Activated CD4-positive, alpha-beta T cell treated with anti-CD3 and anti-CD28 coated beads, Interleukin-2, amount 10 ng/mL, durations not matched to agents 7 days and 5 days (primary cell): ENCODE measurements at places on chromosomes 5 and 9. TPM values are rescaled to one million over a fixed set of nuclear protein-coding genes. Genes with fewer than 3 reads are reported as not detected.

Gene CFAP90
- total RNA-seq, result not detected

Gene EQTN
- total RNA-seq, result not detected

Gene MRPS2
- 31.2 TPM for total RNA-seq

Gene SH3GL2
- not detected for total RNA-seq

Gene CTXN3
- not detected for total RNA-seq

Gene PTGS1
- total RNA-seq, result not detected

Gene FIBCD1
- total RNA-seq, result not detected

Gene ADAM19
- total RNA-seq, result 118 TPM

DNA sequence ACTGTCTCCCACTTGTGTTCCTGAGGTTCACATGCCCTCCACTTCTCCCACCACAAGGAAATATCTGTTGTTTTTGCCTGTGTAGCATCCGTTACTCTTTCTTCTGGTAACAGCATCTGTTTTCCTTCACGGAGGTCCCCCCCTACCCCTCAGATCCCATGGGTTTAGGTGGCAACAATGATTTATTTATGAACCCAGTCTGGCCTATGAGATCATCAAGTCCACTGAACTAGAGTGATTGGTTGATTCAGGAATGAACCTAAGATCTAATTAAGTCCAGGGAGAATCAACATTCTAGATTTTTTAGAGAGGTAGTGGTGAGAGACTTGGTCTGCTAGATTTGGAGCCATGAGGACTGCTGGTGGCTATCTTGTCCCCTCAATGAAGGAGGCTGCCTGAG, 166.8 kb downstream of the NR3C1 start:
- H3K36me3 ChIP-seq, result peaks cover 1% of the 10 kb centered on the region
- H3K27ac ChIP-seq, result no peak overlapping the region
- H3K4me3 ChIP-seq, result no peak overlapping the region
- no peaks in the 10 kb centered on the region for H3K4me1 ChIP-seq
- DNase-seq, result no peak

DNA sequence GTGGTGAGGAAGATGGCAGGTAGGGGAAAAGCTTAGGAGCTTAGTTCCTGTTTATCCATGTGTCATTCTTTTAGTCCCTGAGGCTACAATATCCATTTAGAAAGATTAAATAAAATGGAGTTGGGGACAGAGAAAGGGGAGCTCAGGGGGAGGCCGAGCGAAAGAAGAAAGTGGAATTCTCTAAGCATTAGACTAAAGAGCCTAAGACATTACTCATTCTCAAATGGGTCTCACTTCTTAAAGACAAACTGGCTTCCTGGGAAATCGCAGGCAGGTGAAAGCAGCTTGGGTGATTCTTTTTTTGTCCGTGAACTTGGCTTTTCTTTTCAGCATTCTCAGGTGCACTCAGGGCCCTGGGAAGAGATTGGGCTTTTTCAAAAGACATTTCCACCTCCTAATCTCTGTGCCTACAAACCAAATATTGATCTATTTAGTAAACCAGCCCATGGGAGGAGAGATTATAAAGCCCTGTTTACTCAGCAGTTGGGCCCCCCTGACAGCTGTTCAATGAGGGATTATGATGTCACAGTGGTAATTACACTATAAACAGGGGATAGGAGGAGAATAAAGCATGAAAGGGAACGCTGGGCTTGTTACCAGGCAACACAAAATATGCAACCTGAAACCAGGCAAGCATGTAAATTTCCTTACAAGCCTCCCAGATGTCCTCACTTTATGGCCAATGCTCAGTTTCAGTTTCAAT, 584.0 kb downstream of the ACTL7B start:
- DNase-seq, result no peak
- H3K27me3 ChIP-seq, result no peaks in the 10 kb centered on the region
- H3K36me3 ChIP-seq, result no peaks in the 10 kb centered on the region

GRCh38 chr5:174984863-174985262, 260.5 kb downstream of the MSX2 start:
- no peaks in the 10 kb centered on the region for H3K36me3 ChIP-seq
- H3K4me1 ChIP-seq, result no peaks in the 10 kb centered on the region
- peaks cover under 1% of the 10 kb centered on the region for H3K27me3 ChIP-seq
- no peak overlapping the region for H3K4me3 ChIP-seq
- H3K27ac ChIP-seq, result no peak overlapping the region
- no peak for DNase-seq

DNA sequence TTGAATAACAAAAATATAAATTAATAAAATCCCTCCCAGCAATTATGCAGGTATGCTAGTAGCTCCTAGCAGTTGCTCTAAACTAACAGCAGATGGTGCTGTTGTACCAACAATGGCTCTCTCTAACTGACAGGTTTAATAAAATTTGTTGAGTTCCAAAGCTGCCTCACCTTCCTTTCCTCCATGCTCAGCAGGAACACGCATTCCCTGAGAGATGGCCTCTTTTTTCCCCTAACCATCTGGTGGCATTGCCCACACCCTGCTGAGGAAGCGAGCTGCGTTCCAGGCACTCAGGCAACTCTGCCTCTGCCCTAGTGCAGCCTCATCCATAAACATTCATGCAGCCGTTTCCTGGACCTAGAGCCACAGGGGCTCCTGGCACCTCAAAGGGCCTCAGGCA, 106.2 kb downstream of the KLHL3 start:
- DNase-seq, result peak; percentile 46
- peaks cover 4% of the 10 kb centered on the region for H3K36me3 ChIP-seq
- H3K27me3 ChIP-seq, result no peaks in the 10 kb centered on the region
- peak overlapping the region; percentile 48 for H3K27ac ChIP-seq
- H3K4me1 ChIP-seq, result no peaks in the 10 kb centered on the region

DNA sequence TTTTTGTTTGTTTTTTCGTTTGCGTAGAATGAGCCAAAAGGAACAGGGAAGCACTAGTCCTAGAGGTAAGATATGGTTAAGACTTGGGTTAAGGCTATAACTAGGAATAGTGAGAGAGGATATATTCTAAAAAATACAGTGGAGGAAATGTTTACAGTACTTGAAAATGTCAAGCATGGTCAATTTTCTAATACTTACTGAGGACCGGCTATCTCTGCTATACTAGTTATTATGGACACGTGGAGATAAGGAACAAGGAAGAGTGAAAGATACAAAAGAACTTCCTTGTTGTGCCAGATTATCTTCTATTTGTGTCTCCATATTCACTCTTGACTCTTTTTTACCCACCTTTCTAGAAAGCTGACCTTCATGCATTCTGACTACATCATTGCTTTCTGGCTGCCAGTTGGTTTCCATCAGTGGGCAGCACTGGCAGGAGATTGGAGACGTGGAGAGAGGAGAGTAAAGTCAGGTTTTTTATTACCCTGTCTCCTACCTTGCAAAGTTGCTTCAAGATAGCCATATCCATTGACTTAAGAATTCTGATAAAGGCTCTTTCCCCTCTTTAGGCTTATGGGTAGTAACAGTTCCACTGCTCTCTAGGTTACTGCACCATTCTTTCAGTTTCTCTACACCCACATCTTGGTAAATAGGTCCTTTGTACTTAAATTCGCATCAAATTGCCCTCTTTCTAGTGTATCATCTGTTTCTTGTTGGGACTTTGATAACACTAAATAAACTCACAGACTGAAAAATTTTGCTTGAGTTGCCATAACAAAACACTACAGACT, 9.0 kb upstream of the RFX3 start:
- H3K27ac ChIP-seq, result no peak overlapping the region
- H3K27me3 ChIP-seq, result no peaks in the 10 kb centered on the region
- peaks cover 31% of the 10 kb centered on the region for H3K36me3 ChIP-seq

GRCh38 chr5:53109056-53109442, 508 bp downstream of the MOCS2 start:
- H3K4me3 ChIP-seq, result peak overlapping the region; percentile 96
- no peak for DNase-seq
- peaks cover 42% of the 10 kb centered on the region for H3K4me1 ChIP-seq
- peak overlapping the region; percentile 94 for H3K27ac ChIP-seq

GRCh38 chr5:31449174-31449573, 82.7 kb downstream of the DROSHA start:
- no peak for DNase-seq
- no peaks in the 10 kb centered on the region for H3K4me1 ChIP-seq
- H3K4me3 ChIP-seq, result no peak overlapping the region
- peaks cover 59% of the 10 kb centered on the region for H3K36me3 ChIP-seq
- no peaks in the 10 kb centered on the region for H3K27me3 ChIP-seq

DNA sequence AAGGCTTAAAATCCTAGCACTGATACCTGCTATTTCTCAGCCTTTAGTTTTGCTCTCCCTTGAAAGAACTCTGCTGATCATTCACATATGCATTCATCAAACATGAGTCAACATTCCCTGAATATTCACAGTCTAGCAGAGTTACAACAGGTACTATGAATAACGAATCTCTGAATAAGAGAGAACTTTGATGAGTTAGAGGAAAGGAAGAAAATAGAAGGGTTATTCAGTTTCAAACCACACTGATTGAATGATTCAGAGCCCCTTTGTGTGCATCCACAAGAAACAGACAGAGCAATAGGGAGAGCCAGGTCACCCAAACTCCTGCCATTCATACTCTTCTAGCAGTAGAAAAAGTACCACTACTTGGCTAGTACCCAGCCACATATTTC, 36.0 kb downstream of the FOXD1 start:
- no peaks in the 10 kb centered on the region for H3K4me1 ChIP-seq
- no peak for DNase-seq
- H3K27ac ChIP-seq, result no peak overlapping the region
- no peak overlapping the region for H3K4me3 ChIP-seq

- H3K27me3 ChIP-seq, result no peaks in the 10 kb centered on the region
- no peaks in the 10 kb centered on the region for H3K36me3 ChIP-seq
- no peak overlapping the region for H3K27ac ChIP-seq
- no peaks in the 10 kb centered on the region for H3K4me1 ChIP-seq
- no peak for DNase-seq
Measured at GRCh38 chr5:79793304-79793703, 103.7 kb downstream of the CMYA5 start.

DNA sequence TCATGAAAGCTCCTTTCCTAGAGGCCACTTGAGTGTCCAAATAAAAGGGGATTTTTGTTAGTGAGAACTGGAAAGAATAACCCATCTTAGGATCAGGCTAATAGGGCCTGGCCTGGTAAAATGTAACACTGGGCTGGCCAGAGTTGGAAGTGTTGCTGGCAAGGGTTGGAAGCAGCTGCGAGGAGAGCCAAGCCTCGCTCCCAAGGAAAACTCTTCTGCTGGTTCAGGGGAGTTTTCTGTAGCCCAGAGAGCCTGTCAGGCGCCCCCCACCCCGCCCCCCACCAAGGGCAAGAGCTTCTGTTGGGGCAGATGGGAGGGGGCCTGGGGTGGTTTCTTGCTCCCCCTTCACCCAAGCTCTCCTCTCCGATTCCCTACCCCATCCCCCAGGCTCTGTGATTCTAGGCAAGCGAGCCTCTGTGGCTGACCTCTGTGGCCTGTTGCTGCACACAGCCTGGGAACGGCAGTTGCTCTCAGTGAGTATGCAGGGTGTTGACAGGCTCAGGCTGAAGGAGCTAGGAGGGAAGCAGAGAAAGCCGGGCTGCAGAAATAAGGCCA, 547.8 kb downstream of the CCDC171 start:
- no peak overlapping the region for H3K4me3 ChIP-seq
- DNase-seq, result no peak
- H3K27me3 ChIP-seq, result no peaks in the 10 kb centered on the region

DNA sequence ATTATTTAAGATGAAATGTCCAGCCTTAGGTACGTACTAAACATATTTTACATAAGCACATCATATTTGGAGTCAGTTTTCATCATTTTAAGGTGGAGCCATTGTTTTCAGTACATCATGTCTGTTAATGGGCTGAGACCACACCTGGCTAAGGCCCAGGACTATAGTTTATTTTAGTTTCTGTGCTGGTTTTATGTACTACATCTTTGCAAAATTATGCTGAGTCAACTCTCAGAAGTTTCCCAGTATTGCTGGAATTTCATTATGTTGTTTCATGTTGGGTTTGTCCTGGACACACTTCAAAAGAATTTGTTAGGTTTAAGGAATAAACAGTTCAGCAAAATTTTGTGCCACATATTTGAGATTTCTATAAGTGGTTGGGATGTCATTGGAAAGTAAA, 171.2 kb downstream of the CCDC171 start:
- no peak overlapping the region for H3K27ac ChIP-seq
- H3K36me3 ChIP-seq, result no peaks in the 10 kb centered on the region
- no peak for DNase-seq
- H3K27me3 ChIP-seq, result no peaks in the 10 kb centered on the region
- H3K4me3 ChIP-seq, result no peak overlapping the region
- H3K4me1 ChIP-seq, result no peaks in the 10 kb centered on the region

DNA sequence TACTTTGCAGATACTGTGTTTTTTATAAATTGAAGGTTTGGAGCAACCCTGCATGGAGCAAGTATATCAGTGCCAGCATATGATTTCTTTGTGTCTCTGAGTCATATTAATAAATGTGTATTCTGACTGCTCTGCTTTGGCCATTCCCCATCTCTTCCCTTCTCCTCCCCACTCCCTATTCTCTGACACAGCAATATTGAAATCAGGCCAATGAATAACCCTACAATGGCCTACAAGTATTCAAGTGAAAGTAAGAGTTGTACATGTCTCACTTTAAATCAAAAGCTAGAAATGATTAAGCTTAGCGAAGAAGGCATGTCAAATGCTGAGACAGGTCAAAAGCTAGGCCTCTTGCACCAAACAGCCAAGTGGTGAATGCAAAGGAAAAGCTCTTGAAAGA, 82.2 kb upstream of the TLX3 start:
- H3K4me1 ChIP-seq, result peaks cover 2% of the 10 kb centered on the region
- no peak overlapping the region for H3K27ac ChIP-seq
- no peak overlapping the region for H3K4me3 ChIP-seq
- no peak for DNase-seq

GRCh38 chr5:127307868-127308267, 17.3 kb downstream of the MEGF10 start:
- no peaks in the 10 kb centered on the region for H3K4me1 ChIP-seq
- peaks cover 13% of the 10 kb centered on the region for H3K27me3 ChIP-seq
- no peak overlapping the region for H3K27ac ChIP-seq

GRCh38 chr5:91141642-91142041, 241.5 kb downstream of the ARRDC3 start:
- no peak for DNase-seq
- H3K27ac ChIP-seq, result no peak overlapping the region
- H3K27me3 ChIP-seq, result no peaks in the 10 kb centered on the region
- H3K36me3 ChIP-seq, result no peaks in the 10 kb centered on the region
- no peak overlapping the region for H3K4me3 ChIP-seq
- H3K4me1 ChIP-seq, result peaks cover 13% of the 10 kb centered on the region

DNA sequence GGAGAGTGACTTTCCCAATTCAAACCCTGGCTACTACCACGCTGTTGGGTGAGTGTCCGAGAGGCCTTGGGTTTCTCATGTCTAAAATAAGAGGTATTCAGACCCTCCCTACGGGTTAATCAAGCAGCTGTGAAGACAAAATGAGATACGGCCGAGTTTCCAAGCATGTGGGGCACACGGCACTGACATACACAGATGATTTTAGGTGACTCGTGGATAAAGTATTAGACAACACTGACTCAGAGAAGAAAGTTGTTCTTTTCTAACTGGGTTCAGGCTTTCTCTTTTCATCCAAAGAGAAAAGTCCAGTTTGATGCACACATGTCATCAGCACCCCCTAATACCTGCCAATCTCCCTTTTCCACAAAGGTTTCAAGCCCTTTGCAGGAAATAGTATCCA, 15.6 kb downstream of the FOXI1 start:
- H3K27ac ChIP-seq, result no peak overlapping the region
- H3K4me3 ChIP-seq, result no peak overlapping the region
- no peaks in the 10 kb centered on the region for H3K36me3 ChIP-seq
- no peak for DNase-seq

GRCh38 chr9:137077758-137078693, 709 bp downstream of the UAP1L1 start:
- peak overlapping the region; percentile 74 for H3K4me3 ChIP-seq
- H3K27me3 ChIP-seq, result no peaks in the 10 kb centered on the region
- peak; percentile 52 for DNase-seq
- H3K4me1 ChIP-seq, result peaks cover 6% of the 10 kb centered on the region

GRCh38 chr5:181181650-181182565, 23.1 kb downstream of the TRIM7 start:
- peak overlapping the region; percentile 74 for H3K4me3 ChIP-seq
- H3K36me3 ChIP-seq, result no peaks in the 10 kb centered on the region
- peak overlapping the region; percentile 14 for H3K27ac ChIP-seq
- H3K4me1 ChIP-seq, result peaks cover 37% of the 10 kb centered on the region
- DNase-seq, result peak; percentile 64
